Aorta (tissue), 5 donors: ENCODE measurements at places on chromosomes 1 and 21. TPM values are rescaled to one million over a fixed set of nuclear protein-coding genes. Genes with fewer than 3 reads are reported as not detected.
A peak's percentile ranks its signal among the peaks of the same experiment; 100 is the strongest.

DNA sequence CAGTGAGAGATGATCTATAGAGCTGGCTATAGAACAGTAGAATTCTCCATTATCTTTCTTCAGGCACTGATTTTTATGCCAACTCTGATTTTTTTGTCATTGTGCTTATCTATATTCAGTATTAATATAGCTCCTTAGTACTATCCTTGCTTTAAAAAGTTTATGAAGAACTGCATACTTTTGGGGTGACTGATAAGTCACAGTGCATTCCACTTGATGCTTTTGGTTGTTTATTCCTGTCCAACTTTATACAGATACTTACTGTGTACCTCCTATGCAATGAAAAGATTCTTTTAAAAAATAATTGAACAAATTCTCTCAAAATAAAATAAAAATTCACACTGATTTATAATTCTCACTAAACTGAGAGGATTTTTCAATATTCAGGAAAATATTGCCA is 71.6 kb downstream of the COL24A1 start:
- DNase-seq = no peak
- no peak overlapping the region for H3K4me3 ChIP-seq
- H3K27me3 ChIP-seq = no peaks in the 10 kb centered on the region
- no peaks in the 10 kb centered on the region for H3K4me1 ChIP-seq
- no peaks in the 10 kb centered on the region for H3K36me3 ChIP-seq

DNA sequence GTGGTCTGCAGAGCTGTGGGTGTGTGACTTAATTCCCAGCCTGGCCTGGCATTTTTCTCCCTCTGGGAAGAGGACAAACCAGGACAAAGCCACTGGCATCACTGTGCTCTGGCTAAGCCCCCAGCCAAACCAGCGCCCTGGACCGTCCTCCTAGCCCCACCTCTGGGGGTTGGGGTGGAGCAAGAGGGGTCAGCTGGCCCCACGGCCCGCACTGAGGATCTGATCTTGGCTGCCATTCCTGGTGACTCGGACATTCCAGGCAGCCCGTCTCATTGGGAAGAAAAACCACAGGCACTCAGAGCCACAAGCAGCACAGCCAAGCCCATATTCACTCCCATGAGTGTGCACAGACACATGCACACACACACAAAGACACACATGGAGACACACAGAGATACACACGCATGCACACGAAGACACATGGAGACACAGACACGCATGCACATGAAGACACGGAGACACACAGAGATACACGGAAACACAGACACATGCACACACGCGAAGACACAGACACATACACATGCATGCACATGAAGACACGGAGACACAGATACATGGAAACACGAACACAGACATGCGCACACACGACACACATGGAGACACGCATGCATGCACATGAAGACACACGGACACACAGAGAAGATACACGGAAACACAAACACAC is 2.3 kb upstream of the MXRA8 start:
- DNase-seq = peak; percentile 93
- no peaks in the 10 kb centered on the region for H3K36me3 ChIP-seq
- H3K4me1 ChIP-seq = no peaks in the 10 kb centered on the region
- no peak overlapping the region for H3K4me3 ChIP-seq
- peak overlapping the region; percentile 49 for H3K27ac ChIP-seq
- H3K27me3 ChIP-seq = no peaks in the 10 kb centered on the region

GRCh38 chr1:15712168-15712567 is 23.9 kb upstream of the SLC25A34 start:
- DNase-seq = no peak
- H3K27ac ChIP-seq = no peak overlapping the region
- no peak overlapping the region for H3K4me3 ChIP-seq
- H3K4me1 ChIP-seq = peaks cover 4% of the 10 kb centered on the region
- H3K27me3 ChIP-seq = no peaks in the 10 kb centered on the region

The RORC gene
- not detected for total RNA-seq

The PTGFRN gene
- 31.9 TPM for total RNA-seq

The OR6N1 gene
- total RNA-seq = not detected
